ENCODE measurements at places on chromosomes 6 and 20. TPM values are rescaled to one million over a fixed set of nuclear protein-coding genes. Genes with fewer than 3 reads are reported as not detected.

Gene HTR1E
- not detected for total RNA-seq

Gene DEFB132
- not detected for total RNA-seq

Gene LRFN2
- total RNA-seq: 0.13 TPM

Gene TSPYL1
- total RNA-seq: 76.8 TPM

- no peaks in the 10 kb centered on the region for H3K27me3 ChIP-seq
- peaks cover 5% of the 10 kb centered on the region for H3K36me3 ChIP-seq
- 0 out of 2 replicates have a peak, but pooled peaks cover 6% of the 10 kb centered on the region for H3K4me1 ChIP-seq
- H3K4me3 ChIP-seq: no peak overlapping the region
Measured at GRCh38 chr20:24908642-24909041, 40.4 kb upstream of the CST7 start.

- no peaks in the 10 kb centered on the region for H3K27me3 ChIP-seq
- peaks cover 8% of the 10 kb centered on the region for H3K4me1 ChIP-seq
- peaks cover 4% of the 10 kb centered on the region for H3K36me3 ChIP-seq
- no peak overlapping the region for H3K4me3 ChIP-seq
- DNase-seq: no peak
Measured at GRCh38 chr20:39904476-39905112, 784.4 kb downstream of the MAFB start.

DNA sequence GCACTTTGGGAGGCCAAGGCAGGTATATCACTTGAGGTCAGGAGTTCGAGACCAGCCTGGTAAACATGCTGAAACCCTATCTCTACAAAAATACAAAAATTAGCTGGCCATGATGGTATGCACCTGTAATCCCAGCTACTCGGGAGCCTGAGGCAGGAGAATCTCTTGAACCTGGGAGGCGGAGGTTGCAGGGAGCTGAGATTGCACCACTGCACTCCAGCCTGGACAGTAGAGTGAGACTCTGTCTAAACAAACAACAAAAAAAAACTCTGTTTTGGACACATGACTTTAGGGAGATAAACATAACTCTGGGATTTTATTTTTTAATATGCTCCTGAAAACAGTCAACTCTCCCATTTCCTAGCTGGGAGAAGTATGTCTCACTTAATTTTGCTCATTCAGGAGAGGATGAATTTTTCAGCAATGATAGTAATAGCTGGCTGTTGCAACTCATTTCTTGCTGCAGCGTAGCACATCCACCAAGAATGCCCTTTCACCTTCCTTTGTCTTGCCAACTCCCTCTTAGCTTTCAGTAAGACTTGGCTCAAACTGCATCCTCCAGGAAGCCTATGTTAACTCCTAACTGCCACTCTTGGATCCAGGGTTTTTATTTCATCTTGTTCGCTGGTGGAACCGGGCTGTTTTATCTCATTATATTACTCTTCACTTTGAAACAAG lies 24.3 kb downstream of the TOP1 start:
- H3K27me3 ChIP-seq: no peaks in the 10 kb centered on the region
- H3K4me3 ChIP-seq: no peak overlapping the region
- no peak for DNase-seq
- H3K27ac ChIP-seq: no peak overlapping the region
